NAMALWA (cell line): ENCODE measurements at places on chromosomes 6 and 20.

DNA sequence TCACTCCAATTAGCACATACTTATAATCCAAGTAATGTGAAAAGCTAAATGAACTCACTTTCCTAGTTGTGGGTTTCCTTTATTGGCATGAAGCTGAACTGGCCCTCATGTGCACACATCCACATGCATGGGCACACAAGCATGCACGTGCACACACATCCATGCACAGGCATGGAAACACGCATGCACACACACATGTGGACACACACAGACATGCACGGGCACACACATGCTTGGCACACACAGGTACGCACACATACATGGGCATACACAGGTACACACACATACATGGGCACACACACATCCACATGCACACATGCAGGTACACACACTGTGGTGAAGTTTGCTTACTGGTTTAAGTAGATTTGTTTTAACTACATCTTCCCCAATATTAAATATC lies 23.8 kb downstream of the SYNDIG1 start:
- DNase-seq, result no peak

GRCh38 chr20:14208956-14209355 lies 128.5 kb downstream of the FLRT3 start:
- DNase-seq, result no peak

- DNase-seq, result no peak
Measured at GRCh38 chr6:14874975-14875480, 370.8 kb upstream of the JARID2 start.

DNA sequence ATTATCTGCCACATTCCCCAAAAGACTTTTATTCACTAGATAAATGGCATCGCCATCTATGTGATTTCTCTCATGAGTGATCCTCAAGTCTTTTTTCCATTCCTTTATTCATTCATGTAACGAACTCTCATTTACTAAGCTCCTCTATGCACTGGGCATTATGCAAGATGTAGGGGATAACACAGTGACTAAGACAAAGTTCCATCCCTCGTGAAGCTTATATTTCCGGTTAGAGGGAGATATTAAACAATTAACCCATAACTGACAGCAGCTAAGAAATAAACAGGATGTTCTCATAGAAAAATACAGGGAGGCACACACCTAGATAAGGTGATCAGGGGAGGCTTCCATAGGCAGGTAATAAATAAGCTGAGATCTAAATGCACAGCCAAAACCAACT lies 17.2 kb upstream of the PREX1 start:
- DNase-seq, result no peak

- DNase-seq, result no peak
Measured at GRCh38 chr6:105310371-105310770, 92.5 kb downstream of the PREP start.

DNA sequence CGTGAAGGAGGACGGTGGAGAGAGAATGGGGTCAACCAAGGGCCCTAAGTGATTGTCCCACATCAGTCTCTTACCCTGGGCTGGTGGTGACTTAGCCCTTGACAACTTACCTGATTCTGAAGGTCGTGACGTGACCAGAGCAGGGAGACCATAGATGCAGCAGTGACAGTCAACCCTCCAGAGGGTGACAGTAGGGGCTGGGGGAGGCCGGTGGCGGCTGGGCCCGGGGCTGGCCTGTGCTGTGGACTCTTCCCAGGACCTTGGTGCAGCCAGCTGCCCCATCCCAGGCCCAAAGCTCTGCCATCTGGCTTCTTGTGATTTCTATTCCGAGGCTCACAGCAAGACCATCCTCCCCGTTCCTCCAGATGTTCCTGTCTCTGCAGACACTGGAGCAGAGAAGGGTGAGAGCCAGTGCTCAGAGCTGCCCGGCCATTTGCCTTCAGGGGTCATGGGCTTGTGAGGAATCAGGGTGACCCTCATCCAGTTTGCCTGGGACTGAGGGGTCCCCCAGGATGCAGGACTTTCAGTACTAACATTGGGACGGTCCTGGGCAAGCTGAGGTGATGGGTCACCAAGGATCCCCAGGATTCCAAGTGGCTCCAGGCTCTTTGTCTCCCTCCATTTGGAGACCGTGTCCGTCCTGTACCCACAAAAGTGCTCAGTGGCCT lies 36.0 kb downstream of the SUMO4 start:
- no peak for DNase-seq

GRCh38 chr6:44202972-44203750 lies 13.6 kb upstream of the MYMX start:
- no peak for DNase-seq

DNA sequence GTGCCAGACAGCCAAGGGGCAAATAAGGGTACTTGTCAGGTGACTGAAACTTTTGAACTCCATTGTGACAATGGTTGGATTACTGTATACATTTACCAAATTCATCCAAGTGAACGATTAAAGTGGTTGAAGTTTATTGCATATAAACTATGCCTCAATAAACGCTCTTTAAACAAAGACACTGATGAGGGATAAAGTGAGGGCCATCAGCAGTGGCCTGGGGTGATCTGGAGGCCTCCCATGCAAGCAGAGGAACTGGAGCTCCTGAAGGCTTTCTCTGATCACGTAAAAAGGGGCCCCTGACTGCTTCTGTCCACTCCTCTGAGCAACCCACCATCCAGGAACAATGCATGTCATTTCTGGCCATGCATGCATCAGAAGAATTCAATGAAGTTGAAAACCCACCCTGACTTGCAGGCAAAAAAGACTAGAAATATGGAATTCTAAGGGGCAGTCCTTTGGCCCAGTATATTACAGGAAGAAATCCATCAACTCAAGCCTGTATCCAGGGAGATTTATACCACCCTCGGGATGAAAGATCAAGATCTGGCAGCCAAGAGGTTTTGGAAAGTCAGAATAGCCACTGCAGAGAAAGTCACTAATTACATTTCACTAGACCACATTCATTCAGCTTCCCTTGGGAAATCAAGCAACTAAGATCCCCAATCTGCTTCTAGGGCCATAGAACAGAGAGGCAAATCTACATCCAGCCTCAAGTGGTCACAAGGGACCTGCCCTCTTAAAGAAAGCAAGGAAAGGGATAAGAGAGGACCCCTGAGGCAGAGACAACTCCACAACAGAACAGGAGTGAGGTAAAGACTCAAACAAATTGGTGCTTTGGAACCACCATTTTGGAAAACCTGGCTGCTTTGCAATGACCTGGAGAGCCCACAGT lies 31.7 kb upstream of the RAB22A start:
- DNase-seq, result no peak

- DNase-seq, result no peak
Measured at GRCh38 chr20:31972471-31973021, 4.6 kb downstream of the XKR7 start.

GRCh38 chr6:4404415-4404814 lies 269.0 kb upstream of the ECI2 start:
- no peak for DNase-seq
